ENCODE measurements at places on chromosomes 5 and 9. TPM values are rescaled to one million over a fixed set of nuclear protein-coding genes. Genes with fewer than 3 reads are reported as not detected.

- no peak overlapping the region for H3K27ac ChIP-seq
- no peak for DNase-seq
- H3K4me3 ChIP-seq: no peak overlapping the region
- H3K27me3 ChIP-seq: no peaks in the 10 kb centered on the region
- H3K4me1 ChIP-seq: peaks cover 9% of the 10 kb centered on the region
- no peaks in the 10 kb centered on the region for H3K36me3 ChIP-seq
Observed at GRCh38 chr9:123866497-123866896, 63.4 kb downstream of the DENND1A start.

DNA sequence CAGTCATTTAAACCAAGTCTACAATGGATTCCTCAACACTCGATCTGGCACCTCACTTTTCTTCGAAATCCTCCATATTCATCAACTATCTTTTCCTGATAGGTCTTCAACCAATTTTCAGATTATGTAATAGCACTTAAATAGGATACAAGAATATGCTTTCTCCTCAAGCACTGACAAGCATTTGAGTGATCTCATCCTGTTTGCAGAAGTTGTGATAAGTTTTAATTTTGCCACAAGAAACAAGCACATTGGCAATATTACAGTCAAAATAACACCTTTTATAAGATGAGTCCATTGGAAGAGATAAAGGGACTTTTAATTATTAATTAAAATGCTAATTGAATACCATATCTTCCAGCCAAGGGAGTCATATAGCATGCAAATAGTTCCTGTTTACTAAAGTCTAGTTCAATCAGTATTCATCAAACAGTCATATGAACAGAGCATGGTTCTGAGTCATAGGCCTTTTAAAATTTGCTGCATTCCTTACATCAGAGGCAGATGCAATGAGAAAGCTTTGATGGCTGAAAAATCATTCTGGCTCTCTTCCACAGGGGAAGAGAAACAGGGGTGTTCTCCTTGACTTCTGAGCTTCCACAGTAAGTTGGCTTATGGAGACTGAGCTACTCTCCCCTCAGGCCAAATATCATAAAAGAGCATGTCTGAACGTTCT lies 32.7 kb upstream of the ZCCHC9 start:
- DNase-seq: no peak
- H3K4me1 ChIP-seq: no peaks in the 10 kb centered on the region

ZNF618 gene
- 9.8 TPM for total RNA-seq

SELENOP gene
- total RNA-seq: 884 TPM

Data from upper lobe of right lung (tissue), 1 donor.